ENCODE measurements at places on chromosomes 4 and X.

DNA sequence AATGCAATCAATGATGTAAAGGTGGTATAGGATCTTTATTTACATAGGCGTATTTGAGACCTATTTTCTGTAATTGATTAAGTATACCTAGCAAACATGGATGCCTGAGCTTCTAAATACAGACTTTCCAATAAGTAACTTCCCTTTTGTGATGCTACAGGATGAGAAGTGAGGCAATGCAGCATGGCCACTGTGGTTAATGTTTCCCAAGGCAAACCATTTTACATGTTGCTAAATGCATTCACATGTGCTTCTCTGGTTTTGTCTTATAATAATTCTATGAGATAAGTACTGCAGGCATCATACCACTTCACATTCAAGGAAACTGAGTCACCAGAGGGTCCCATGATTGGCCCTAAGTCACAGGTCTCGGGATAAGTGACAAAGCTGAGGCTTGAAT is 35.7 kb upstream of the NKX3-2 start:
- DNase-seq, result no peak

- DNase-seq, result no peak
These were observed 300.5 kb upstream of the LCORL start for GRCh38 chr4:18321956-18322530.

- no peak for DNase-seq
These were observed 396.6 kb downstream of the ADGRL3 start for GRCh38 chr4:61596606-61597340.

GRCh38 chr4:121454251-121454979 is 73.6 kb upstream of the QRFPR start:
- DNase-seq, result no peak

DNA sequence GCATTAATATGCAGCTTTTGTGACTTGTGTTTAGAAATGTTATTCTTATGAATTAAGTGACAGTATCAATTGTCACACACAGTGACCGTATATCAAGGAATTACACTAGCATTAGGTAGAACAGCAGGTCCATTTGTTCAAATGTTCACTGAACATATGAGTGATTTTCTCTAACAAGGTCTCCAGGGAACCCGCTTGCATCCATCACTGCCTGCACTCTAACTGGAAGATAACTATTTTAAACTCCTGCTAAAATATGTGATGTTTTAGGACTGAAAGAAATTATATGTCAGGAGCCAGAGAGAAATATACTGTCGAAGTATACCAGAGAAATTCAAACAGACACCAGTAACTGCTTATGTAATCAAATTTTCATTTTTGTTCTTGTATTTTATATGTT is 1395.7 kb downstream of the PCDH18 start:
- no peak for DNase-seq

DNA sequence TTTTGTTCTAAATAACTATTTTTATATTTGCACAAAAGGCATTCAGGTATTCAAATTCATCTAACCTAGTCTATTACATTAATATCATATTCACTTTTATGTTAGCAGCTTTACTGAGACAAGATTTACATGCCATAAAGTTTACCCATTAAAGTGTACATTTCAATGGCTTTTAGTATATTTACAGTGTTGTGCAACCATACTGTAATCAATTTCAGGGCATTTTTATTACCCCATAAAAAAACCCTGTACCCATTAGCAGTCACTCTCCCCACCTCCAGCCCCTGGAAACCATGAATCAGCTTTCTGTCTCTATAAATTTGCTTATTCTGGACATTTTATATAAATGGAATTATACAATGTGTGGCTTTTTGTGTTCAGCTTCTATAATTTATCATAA is 95.9 kb upstream of the IL1RAPL1 start:
- DNase-seq, result no peak

DNA sequence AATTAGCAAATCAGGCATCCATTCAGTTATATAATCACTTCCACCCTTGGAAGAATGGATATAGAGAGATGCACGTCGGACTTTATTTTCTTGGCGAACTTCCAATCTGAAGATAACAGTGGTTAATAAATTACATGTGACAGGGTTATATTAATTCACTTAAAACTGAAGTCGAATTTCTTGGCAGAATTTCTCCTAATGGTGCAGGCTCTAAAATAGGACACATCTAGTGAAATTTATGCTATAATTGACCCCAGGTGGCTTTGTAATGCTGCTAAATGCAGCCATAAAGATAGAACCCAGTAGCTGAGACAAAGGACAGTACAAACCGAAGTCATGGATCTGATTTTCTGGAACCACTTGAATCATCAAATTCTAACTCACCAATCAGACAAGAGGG is 20.8 kb upstream of the SLC10A4 start:
- no peak for DNase-seq
